ENCODE measurements at places on chromosomes 12 and 14.

GRCh38 chr14:103710771-103711377 is 4.4 kb downstream of the XRCC3 start:
- DNase-seq = no peak

- peak; percentile 44 for DNase-seq
Observed at GRCh38 chr14:61652526-61653262, 42.6 kb upstream of the HIF1A start.

GRCh38 chr14:99733211-99733539 is 49.1 kb downstream of the CYP46A1 start:
- no peak for DNase-seq

DNA sequence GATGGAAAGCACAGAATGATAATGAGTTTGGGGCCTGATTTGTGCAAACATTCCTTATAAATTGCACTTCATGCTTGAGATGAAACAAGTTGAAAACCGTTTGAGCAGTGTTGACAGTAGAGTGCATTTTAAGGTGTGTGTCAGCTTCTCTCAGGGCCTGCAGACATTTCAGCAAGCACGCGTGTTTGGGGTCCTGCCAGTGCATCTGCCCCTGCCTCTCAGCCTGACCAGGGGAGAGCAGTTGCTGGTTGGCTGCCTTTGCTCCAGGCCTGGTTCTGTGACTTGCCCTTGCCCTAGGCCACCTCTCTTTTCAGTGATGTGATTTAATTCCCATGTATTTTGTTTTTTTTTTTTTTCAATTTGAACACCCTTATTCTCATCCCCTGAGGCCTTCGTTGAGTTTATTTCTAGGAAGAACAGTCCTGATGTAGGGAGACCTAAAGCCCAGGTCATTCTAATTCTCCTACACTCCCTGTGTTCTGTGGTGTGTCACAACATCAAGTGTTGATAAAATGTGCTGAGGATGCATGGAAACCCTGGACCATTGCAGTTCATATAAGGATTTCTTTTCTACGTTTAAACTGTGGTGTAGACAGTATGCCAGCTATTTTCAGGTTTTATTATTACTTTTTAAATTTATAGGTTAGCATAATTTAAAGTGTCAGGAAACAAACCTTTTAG is 40.1 kb upstream of the AMN start:
- no peak for DNase-seq

DNA sequence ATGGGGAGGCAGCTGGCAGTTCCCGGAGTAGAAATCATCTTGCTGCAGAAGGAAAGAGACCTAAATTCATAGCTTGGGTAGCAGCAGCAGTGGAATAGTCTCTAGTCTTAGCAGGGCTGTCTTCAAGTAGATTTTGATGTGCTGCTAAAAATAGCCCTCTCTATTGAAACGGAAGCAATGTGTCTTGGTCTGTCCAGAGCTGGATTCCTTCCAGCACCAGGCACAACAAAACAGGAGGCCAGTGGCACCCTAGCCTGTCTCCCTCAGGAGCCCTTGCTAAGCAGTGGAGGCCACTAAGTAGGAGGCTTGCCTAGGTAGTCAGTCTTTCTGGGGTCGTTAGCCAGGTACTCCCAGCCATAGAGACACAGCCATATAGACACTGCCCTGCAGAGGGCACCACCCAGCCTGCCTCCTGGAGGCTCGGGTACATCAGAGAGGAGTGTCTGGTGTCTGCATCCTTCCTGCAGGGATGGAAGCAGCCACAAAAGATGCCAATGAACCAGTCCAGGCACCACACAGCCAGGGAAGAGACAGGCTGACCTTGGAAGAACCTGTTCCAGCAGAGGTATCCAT is 97.5 kb downstream of the CRACR2A start:
- DNase-seq = peak; percentile 37

GRCh38 chr12:1474041-1474573 is 120.3 kb downstream of the FBXL14 start:
- peak; percentile 97 for DNase-seq

GRCh38 chr14:50520947-50521815 is 11.2 kb downstream of the MAP4K5 start:
- DNase-seq = peak; percentile 90

- no peak for DNase-seq
Observed at GRCh38 chr12:132095520-132096409, 48.4 kb downstream of the DDX51 start.

GRCh38 chr12:65656891-65657351 is 167.4 kb upstream of the HMGA2 start:
- DNase-seq = peak; percentile 96

GRCh38 chr12:124750787-124751471 is 112.7 kb downstream of the SCARB1 start:
- DNase-seq = no peak

GRCh38 chr12:101727098-101727497 is 12.2 kb downstream of the SYCP3 start:
- no peak for DNase-seq

DNA sequence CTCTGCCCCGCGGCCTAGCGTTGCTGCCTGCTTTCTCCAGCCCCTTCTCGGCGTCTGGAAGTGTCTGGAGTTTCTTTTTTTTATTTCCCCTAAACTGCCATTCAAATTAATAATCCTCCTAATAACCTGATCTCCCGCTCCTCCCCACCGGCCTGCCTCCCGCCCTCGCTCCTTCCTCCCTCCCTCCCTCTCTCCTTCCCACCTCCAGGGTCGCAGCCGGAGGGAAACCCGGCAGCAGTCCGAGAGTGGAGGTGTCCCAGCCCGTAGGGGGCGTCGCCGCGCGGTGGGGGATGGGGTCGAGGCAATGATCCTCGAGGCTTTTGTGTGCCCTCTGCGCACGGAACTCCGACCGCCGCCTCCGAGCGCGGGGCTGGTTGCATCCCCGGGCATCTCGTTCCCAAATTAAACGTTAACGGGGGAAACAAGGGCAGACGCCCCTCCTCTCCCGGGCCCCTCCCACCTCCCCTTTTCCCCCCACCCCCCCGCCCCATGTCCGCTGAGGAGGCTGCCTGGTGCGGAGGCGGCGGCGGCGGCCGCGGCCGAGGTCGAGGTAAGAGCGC is 1.0 kb upstream of the SOCS2 start:
- DNase-seq = peak; percentile 80

GRCh38 chr12:100899301-100899700 is 104.7 kb downstream of the ANO4 start:
- DNase-seq = peak; percentile 5

- DNase-seq = no peak
Observed at GRCh38 chr12:108634341-108634751, 652 bp upstream of the SELPLG start.

- DNase-seq = no peak
Observed at GRCh38 chr12:2454601-2455177, 340.1 kb upstream of the FKBP4 start.

GRCh38 chr14:78767436-78767835 is 597.3 kb downstream of the NRXN3 start:
- no peak for DNase-seq

DNA sequence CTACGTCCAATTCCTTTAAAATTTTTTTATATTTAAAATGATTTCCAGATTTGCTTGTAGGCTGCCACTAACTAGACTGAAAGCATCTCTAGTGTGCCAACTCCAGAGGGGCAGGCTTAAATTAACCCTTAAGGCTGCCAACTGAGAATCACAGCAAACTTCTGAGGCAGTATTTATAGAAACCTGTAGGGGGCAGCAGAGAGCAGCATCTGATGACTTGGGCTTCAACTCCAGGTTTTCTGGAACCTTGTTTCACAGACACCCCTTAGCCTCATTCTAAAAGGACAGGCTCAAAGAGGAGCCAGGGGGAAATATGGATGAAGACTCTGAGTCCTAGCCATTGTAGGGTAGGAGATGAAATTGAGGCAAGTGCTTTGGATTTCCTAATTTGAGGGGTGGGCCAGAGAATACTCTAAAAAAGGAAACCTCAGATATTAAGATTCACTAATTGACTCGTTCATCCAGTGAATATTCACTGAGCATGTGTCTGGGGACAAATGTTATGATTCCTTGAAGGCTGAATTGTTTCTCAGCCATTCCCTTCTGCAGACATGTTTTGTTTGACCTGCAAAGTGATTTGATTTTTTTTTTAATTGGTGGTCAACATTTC is 63.3 kb upstream of the HSPB8 start:
- peak; percentile 58 for DNase-seq

DNA sequence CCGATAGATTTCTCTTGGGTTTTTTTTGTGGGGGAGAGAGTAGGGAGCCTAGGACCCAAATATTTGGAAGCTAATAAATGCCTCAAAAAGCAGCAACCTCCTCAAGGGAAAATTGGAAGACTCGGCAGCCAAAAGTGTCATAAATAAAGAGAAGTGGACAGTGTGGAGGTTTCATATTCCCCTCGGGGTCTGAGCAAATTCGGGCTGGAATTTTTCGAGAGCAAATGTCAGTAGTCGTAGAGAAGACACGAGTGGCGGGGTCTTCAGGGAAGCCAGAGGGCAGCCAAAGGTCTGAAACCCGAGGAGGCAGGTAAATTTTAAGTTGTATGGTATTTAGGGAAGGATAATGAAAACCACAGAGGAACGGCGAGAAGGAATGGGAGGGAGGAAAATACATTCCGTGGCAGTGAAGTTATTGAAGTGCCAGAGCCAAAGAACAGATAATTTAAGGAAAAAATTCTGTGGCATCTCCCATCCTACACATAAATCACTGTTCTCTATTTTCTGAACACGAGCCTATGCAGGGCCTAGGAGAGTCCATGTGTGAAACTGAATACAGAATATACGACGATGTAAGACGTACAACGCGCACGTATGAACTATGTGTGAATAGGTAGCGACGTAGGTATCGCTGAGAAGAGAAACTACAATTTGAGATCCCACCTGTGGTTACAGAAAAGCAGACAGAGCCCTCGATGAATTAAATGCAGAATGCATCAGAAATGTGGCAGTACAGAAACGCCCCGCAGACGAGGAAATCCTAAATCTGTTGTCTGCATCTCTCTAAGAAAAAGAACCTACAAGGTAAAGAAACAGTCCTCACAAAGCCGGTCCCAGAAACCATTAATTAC is 12.9 kb downstream of the BCL11B start:
- no peak for DNase-seq

DNA sequence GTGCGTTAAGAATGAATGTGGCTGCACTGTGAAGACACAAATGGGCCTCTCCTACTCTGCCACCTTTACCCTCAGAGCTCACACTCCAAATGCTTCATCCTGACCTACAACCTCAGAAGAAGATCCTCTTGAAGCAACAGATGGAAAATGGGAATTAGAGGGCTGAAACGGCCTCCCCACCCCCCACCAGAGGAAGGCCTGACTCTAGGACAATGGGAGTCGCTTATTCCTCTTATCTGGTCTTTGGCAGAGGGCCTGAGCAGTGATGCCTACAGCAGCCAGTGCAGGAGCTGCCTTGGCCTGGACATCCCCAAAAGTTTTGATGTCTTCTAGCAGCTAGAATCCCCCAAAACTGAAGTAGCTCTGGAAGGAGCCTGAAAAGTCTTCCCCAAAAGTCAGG is 29.2 kb downstream of the BTBD7 start:
- peak; percentile 30 for DNase-seq

DNA sequence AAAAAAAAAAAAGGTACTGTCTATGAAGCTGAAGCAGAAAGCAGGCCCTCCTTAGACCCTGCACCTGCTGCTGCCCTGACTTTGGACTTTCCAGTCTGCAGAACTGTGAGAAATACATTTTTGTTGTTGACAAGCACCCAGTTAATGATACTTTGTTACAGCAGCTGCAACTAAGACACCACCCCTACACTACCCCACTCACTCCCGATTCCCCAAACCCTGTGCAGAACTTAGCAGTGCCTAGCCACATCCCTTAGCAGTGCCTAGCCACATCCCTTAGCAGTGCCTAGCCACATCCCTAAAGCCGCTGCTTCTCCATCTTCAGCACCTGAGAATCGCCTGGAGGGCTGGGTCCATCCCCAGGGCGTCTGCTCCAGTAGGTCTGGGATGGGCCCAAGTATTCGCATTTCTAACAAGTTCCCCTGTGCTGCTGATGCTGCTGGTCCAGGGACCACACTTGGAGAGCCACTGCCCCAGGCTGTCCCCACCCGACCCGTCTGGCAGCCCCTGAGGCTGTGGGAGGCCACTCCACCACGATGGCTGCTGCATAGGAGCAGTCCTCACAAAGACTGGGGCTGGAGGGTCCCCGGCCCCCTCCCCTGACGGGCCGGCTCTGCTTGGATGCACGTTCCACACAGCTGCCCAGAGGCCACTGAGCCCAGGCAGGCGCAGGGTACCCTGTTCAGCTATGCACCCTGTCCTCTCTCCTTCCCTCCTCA is 10.8 kb upstream of the PPP1R13B start:
- no peak for DNase-seq

- DNase-seq = no peak
Observed at GRCh38 chr14:63343878-63344277, 25.1 kb upstream of the GPHB5 start.

DNA sequence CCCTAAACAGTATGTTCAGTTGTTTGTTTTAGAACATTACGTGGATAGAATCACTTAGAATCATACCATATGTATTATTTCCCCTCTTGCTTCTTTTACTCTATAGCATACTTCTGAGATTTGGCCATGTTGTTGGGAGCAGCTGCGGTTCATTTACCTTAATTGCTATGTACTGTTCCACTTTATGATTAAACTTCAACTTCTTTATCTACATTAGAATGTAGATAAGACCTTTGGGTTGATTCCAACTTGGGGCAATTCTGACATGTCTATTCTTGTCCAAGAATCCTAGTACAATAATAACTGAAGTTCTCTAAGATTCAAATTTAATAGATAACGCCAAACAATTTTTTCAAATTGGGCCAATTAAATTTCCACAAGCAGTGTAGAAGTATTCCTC is 80.7 kb downstream of the GRIN2B start:
- DNase-seq = no peak

- peak; percentile 86 for DNase-seq
Observed at GRCh38 chr14:96100161-96101064, 61.3 kb downstream of the C14orf132 start.

DNA sequence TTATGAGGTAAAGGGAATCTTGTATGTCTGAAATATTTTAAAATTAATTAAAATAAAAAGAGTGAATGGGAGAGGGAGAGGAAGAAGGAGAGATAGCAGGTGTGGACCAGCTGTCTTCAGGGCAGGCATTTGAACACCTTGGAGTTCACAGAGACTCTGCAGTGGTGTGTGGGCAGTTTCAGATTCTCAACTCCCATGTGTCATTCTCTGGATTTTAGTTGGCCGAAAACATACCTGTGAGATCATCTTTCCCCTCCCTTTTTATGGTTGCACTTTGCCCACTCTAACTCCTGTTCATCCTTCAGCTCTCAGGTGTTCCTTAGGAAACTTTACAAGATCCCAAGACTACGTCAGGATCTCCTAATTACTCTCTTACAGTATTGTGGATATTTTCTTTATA is 108.1 kb downstream of the ERC1 start:
- no peak for DNase-seq

GRCh38 chr12:121611306-121611705 is 15.0 kb upstream of the ORAI1 start:
- DNase-seq = no peak

DNA sequence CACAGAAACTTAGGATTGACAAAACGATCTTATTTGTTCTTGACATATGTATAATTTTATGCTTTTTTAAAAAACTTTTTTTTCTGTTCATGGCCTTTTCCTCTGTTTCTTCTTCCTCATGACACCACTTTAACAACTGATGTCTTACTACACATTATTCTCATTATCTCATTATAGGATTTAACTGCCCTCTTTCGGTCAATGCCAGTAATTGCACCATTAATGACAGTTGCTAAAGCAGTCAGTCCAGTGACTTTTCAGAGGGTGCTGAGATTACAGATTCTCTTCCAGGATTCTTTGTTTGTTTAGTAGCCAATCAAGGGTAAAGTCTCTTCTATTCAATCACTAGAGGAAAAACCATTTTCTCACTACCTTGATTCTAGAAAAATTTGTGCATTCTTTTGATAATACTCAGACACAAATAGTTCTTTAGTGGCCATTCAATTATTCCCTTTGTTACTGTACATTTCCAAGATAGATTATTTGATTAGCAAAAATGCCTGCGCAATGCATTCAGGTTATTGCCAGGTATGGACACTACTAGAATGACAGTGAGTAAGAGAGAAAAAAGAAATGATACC is 50.1 kb downstream of the KLRG1 start:
- peak; percentile 69 for DNase-seq
